ENCODE measurements at places on chromosomes 1 and 21.

- DNase-seq: no peak
Measured at GRCh38 chr1:115251856-115252255, 86.2 kb downstream of the NGF start.

GRCh38 chr21:18524097-18524880, 120.7 kb upstream of the TMPRSS15 start:
- DNase-seq: no peak

DNA sequence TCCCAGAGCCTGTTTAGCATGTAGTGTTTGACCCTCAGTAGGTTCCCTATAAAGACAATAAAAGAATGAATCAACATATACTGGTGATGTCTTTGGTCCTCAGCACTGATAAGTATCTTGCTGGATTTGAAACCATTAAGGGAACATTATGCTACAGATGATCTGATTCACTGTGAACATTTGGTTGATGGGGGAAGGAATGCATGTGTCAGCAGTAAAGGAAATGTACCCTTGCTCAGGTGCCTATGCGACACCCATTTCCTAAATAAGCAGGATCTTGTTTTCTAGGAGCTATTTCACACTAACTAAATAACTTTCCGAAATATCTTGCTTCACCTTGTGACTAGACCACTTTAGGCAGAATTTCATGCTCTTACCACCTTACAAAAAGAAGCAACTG, 13.0 kb downstream of the TEX38 start:
- DNase-seq: no peak

- no peak for DNase-seq
Measured at GRCh38 chr1:4853904-4854303, 199.5 kb downstream of the AJAP1 start.

GRCh38 chr1:246157516-246157915, 349.6 kb downstream of the SMYD3 start:
- DNase-seq: no peak

GRCh38 chr1:198776602-198777029, 137.8 kb downstream of the PTPRC start:
- no peak for DNase-seq

DNA sequence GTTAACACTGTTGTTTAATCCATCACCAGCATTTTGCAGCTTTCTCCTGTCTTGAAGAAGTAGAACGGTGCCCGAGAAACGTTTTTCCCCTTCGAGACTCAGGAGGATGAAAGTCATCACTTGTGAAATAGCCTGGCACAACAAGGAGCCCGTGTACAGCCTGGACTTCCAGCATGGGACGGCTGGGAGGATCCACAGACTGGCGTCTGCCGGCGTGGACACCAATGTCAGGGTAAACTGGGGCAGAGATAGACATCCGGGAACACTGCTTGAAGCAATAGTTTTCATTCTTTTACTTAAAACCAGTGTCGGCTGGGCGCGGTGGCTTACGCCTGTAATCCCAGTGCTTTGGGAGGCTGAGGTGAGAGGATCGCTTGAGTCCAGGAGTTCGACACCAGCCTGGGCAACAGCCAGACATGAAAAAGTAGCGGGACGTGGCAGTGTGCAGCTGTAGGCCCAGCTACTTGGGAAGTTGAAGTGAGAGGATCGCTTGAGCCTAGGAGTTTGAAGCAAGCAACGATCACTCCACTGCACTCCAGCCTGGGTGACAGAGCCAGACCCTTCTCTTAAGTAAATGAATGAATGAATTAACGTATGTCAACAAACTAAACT, 945 bp downstream of the CHAF1B start:
- DNase-seq: no peak

- no peak for DNase-seq
Measured at GRCh38 chr1:245086389-245086969, 68.3 kb upstream of the KIF26B start.

- no peak for DNase-seq
Measured at GRCh38 chr1:50424045-50424883, 1.0 kb upstream of the DMRTA2 start.

DNA sequence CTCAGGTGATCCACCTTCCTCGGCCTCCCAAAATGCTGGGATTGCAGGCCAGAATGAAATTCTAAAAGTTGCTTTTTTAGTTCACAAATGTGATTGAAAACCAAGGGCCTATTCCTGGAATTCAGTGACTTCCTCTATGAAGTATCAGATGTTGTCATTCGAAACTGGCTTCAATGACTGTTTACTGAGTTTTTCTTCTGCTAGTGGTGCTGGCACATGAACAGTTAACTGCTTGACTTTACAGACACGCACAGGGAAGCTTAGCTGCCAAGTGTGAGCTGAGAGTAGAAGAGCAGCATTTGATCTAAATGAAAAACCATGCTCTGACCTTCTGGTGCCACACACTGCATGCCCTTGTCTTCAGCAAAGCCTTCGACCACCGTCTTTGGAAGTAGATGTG, 32.8 kb upstream of the AJAP1 start:
- no peak for DNase-seq

- no peak for DNase-seq
Measured at GRCh38 chr1:38892976-38893375, 11.6 kb upstream of the GJA9 start.

DNA sequence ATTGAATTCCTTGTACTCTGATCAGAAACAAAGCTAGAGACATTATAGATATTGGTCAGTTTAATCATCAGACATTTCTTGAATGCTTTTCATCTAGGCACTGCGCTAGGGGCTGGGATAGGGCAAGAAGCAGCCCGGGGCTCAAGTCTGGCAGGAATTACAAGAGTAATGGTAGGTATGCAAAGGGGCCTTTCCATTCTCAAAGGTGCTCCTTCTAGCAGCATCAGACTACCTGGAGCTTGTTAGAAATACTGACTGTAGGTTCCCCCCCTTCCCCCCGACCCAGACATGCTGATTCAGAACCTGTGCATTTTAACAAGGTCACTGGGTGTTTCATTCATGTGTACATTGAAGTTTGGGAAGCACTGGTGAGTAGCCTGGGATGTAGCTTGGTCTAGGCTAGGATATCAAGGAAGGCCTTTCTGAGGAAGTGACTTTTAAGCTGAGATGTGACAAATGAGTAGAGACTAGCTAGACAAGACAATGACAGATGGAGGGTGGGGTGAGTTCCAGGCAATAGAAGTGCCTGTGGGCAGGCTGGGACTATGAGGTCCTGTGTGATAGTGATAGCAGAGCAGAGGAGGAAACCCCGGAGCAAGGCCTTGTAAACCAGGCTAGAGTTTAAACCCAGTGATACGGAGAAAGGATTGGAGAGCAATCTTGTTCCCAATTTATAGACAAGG, 26.3 kb downstream of the NFASC start:
- no peak for DNase-seq

DNA sequence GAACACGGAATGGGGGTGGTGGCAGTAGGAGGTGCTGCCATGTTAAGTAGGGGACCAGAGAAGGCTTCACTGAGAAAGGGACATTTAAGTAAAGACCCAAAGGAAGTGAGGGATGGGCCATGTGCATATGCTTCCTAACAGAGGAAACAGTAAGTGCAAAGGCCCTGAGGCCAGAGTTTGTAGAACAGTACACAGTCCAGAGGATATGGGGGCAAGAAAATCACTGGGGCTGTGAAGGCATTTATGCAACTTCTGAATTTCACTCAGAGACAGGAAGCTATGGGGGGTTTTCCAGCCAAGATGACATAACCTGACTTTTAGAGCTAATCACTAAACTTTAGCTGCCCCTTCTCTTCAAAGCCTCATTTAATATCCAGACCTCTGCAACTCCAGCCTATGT, 202.5 kb upstream of the EDN2 start:
- no peak for DNase-seq

- no peak for DNase-seq
Measured at GRCh38 chr1:207826557-207827487, 75.0 kb downstream of the CD46 start.

GRCh38 chr1:182170891-182171461, 109.5 kb upstream of the ZNF648 start:
- DNase-seq: no peak

DNA sequence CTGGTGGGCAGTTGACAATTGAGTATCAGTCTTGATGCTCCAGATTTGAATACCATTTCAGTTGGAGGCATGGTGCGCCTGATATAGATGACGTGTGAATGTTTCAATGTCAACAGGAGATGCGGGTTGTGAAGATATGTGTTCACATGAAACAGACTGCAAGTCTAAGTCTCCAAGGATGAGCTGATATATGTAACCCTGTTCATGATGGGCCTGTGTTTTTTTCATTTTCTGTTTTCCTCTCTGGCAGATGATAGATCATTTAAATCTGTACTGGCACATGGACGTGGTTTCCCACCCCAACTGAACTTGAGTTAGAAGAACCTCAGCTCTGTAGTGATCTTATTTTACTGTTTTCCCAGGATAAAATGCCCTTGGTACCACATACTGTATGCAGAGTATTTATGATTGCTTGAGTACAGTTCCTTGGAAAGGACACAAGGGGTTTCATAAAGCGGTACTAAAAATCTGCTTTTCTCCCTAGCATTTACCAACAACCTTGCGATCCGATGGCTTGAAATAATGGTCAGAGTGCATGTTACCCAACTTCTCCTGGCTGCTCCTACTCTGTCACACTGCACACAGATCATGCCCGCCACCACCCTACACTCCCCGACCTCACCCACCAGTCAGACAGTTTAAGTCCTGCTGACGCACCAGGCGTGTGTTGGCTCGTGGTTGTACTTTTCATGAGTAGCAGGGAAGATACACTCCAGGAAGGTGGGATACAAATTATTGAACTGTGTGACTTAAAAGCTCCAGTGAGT, 131.1 kb downstream of the NFIA start:
- DNase-seq: no peak

GRCh38 chr21:26120828-26121227, 49.7 kb downstream of the APP start:
- DNase-seq: no peak

DNA sequence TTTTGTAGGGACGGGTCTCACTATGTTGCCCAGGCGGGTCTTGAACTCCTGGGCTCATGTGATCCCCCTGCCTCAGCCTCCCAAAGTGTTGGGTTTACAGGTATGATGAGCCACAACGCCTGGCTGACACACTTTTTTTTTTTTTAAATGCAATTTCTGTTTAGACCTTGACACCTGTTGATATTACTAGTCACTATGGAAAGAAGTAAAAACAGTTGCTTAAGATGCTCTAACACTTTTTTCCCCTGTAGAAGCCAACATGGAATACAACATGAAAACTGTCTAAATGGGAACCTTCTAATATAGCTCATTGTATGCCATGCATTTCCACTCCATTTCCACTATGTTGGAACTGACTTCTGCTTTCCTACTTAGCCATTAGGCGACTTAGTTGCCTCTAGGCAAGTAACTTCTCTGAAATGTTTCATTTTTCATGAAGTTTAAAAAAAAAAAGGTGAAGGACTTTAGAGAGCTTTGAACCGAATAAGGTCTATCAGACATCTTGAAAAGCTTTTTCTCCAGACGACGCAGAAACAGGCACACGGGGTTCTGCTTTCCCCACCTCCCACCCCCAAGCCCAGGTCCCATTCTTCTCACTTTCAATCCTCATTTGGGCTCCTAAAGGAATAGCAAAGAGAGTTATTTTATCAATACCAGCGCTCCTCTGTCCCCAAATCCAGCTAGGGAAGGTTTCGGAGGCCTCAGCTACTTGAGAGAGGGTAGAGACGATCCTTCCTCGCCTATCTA, 648 bp upstream of the DR1 start:
- DNase-seq: no peak

GRCh38 chr1:88892357-88892877, 1.1 kb upstream of the GTF2B start:
- DNase-seq: no peak

DNA sequence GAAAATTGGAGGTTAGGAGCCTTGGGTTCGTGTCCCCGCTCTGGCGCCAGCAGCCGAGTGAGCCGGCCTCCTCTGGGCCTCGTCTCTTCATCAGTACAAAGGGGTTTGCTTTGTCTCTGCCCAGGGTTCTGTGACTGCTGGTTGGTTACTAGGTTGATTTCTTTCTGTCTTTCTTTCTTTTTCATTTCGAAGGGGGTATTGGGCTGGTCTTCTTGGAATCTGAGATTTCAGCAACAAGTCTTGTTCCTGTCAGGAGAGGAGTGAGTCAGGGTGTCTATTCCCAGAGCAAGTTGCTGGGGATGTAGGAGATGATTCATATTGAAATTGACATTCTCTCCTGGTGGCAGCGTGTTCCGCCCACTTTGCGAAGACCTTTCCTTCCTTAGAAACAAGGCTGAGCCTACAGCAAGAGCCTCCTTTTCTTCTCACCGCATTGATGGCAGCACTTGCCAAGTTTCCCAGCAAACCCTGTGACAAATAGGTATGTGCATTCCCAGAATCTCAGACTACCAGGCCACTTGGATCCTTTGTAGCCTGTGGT, 79.2 kb downstream of the MAN1C1 start:
- no peak for DNase-seq
